Activated naive CD4-positive, alpha-beta T cell (primary cell): ENCODE measurements at places on chromosomes 2 and 18.

- DNase-seq: no peak
Measured at GRCh38 chr2:236949089-236949905, 136.4 kb upstream of the COPS8 start.

DNA sequence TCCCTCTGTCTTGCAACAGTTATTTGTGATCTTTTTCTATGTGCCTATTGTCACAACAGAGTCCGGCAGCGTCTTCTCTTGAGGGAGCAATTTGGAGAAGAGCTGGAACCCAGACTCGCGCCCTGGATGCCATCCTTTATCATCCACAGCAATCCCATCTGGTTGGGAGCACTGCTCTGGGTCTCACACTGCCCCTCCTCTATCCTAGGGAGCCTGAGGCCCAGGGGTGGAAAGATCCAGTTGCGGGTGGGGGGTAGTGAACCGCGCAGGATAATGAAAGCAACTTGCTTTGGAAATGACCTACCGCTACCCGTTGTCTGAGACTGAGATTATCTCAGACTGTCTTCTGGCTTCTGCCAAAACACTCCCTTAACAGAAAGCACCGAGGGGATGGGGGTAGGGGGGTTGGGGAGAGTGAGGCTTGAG is 713 bp downstream of the WBP1 start:
- no peak for DNase-seq

- no peak for DNase-seq
Measured at GRCh38 chr2:230318190-230319121, 8.5 kb upstream of the SP140L start.

- DNase-seq: no peak
Measured at GRCh38 chr18:56722518-56722917, 71.4 kb downstream of the WDR7 start.

- DNase-seq: no peak
Measured at GRCh38 chr2:217434180-217434975, 568.4 kb downstream of the TNS1 start.

- DNase-seq: no peak
Measured at GRCh38 chr18:48920408-48921038, 30.2 kb downstream of the SMAD7 start.

DNA sequence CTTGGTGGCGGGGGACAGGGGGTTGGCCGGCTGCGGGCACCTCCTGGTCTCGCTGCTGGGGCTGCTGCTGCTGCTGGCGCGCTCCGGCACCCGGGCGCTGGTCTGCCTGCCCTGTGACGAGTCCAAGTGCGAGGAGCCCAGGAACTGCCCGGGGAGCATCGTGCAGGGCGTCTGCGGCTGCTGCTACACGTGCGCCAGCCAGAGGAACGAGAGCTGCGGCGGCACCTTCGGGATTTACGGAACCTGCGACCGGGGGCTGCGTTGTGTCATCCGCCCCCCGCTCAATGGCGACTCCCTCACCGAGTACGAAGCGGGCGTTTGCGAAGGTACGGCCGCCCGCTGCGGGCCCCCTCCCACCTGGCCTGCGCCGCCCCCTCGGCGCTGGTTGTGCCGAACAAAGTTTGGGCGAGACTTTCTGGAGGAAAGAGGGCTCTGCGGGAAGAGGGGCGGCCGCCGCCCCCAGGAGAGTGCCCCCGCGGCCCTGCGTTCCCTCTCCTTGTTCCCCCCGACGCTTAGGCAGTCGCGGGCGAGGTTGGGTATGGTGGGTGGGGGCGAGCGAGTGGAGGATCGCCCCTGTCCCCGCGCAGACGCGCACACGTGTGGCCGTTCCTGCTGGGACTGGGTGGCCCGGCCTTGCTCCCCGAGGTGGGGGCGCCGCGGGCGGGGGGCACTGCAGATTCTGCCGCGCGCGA is 866 bp downstream of the CRIM1 start:
- peak; percentile 8 for DNase-seq

- DNase-seq: no peak
Measured at GRCh38 chr2:168245074-168245825, 2.1 kb downstream of the STK39 start.

GRCh38 chr18:30992231-30992630 is 50.3 kb downstream of the DSC3 start:
- DNase-seq: no peak

DNA sequence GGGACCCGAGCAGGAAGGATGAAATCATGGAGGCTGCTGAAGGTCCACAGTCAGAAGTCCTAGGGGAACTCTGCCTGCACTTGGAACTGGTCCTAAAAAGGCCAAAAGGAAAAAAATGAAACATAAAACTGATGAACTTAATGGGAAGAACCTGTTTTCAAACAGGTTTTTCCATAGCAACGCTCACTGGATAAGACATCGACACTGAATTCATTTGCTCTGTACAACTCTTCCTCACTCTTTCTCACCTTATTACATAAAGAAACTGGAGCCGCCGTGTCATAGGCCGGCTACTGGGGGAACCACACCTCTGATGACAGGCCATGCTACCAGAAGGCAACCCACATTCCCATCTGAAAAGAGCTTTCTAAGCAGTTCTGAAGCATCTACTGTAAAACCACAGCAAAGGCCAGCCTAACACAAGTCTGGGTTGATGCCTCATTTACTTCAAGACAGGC is 83.6 kb downstream of the FARSB start:
- no peak for DNase-seq

DNA sequence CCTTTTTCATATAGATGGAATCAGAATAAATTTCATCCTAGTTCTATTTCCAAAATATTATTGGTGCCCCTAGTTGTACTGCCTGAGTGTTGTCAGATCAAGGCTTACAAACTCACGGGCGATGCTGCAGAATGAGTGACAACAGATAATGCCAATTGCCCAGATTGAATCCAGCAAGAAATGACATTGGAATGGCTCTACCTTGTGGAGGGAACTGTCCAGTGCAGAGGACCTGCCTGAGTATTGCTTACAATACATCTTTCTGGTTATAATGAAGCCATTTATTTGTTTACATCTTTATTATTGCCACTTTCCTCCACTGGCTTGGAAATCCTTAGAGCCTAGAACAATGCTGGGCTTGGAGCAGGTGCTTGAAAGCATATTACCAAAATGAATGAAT is 7.8 kb upstream of the IL1R2 start:
- no peak for DNase-seq

- DNase-seq: no peak
Measured at GRCh38 chr2:168355121-168355520, 101.0 kb upstream of the CERS6 start.

GRCh38 chr18:61402726-61403125 is 69.5 kb downstream of the CDH20 start:
- no peak for DNase-seq

GRCh38 chr2:135775420-135775819 is 33.8 kb downstream of the UBXN4 start:
- DNase-seq: no peak

DNA sequence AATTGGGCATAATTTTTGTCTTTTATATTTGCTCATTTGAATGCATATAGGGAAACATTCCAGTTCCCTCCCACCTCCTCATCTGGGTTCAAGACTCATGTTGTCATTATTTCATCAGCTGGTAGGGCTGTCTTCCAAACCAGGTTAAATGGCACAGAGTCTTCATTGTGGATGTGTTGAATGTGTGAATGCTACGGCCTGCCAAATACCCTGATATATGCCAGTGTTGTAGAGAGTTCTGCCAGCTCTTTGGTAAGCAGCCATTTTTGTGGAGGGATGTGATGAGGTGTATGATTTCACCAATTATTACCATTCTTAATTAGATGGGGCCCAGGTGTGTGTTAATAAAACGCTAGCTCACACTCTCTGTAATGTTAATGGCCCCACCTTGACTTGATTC is 121.7 kb downstream of the LYPD6B start:
- DNase-seq: no peak

DNA sequence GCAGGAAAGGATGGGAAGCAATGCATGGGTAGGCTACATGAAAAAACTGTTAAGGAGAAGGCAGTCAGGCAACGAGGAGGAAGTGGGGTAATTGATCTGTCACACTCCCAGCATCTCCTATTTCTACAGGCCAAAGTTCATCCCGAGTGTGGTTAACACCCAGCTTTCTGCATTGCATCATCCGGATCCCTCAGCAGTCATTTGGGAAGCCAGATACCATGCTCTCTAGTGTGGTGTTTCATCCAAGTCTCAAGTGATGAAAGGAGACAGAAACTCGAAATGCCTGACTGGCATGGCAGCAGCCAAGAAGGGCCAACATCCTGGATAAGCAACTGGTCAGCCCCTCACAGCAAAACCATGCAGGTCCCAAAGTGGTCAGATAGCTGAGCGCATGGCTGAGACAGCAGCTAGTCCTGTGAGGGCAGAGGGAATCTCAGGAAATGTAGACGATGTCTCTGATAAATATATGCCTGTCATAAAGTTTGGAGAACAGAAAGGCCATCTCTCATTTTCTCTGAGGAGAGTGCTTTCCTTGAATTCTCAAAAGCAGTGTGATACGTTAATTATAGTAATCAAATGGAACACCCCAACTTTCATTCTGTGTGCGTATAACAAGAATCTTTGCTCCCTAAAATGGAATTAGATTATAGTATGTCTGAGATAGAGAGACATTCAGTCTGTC is 24.8 kb upstream of the HNRNPA3 start:
- no peak for DNase-seq

GRCh38 chr2:115165529-115166109 is 723.2 kb downstream of the DPP10 start:
- no peak for DNase-seq
